Liver (tissue), 10 donors: ENCODE measurements at places on chromosomes 3 and 15. TPM values are rescaled to one million over a fixed set of nuclear protein-coding genes. Genes with fewer than 3 reads are reported as not detected.

DNA sequence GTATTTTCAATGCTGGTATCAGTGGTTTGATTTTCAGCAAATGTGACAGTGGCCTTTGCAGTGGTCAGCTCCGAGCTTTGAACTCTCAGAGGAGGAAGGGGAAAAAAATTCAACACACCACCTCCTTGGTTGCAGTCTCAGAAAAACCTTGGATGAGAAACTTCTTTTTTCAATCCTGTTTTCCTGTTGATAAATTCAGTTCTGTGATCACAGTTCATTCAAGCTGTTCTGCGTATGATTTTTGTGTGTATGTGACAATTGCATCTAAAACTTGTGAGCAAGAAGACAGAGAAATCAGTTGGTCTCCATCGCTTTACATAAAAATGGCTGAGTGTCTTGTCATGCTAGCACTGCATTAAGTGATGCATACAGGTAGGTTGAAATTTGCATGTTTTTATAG is 19.2 kb downstream of the ZBTB38 start:
- no peak for DNase-seq

GRCh38 chr3:10746001-10746400 is 70.0 kb upstream of the SLC6A11 start:
- DNase-seq = no peak

DNA sequence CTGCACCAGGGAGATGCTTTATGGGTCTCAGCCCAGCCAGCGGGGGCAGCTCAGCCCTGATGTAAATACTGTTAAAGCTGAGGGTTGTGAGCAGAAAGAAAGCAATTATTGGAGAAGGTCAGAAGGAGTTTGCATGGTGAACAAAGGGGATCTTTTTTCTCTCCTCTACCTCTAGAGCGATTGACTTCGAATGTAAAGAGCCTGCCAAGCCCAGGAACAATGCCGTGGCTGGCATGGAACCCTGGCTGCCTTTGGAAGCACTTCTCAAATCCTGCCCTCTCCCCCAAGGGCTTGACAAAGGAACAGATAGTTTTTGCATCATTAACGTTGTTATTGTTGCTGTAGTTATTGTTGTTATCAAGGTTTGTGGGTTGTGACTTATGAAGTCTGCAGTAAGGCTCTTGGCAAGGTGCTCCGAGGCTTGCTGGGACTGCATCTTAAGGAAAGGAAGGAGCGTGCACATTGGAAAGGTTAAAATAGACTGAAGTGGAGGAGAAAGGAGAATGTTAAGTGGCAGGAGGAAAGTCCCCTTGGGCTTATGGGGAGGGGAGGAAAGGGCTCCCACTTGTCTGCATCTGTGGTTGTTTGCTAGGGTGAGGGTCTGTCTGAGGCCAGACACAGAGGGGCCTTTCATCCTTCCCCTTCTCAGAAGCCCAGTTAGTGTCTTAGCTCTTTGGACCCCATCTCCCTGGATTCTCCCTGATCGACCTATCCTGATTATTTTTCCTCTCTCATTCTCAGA is 16.7 kb downstream of the PDIA5 start:
- no peak for DNase-seq

- no peak for DNase-seq
Observed at GRCh38 chr3:58173029-58173668, 37.6 kb downstream of the DNASE1L3 start.

- DNase-seq = no peak
Observed at GRCh38 chr3:156449710-156450574, 105.0 kb downstream of the SSR3 start.

GRCh38 chr3:37806505-37807200 is 55.0 kb upstream of the CTDSPL start:
- no peak for DNase-seq

- DNase-seq = no peak
Observed at GRCh38 chr3:141440942-141441341, 45.9 kb upstream of the RASA2 start.

DNA sequence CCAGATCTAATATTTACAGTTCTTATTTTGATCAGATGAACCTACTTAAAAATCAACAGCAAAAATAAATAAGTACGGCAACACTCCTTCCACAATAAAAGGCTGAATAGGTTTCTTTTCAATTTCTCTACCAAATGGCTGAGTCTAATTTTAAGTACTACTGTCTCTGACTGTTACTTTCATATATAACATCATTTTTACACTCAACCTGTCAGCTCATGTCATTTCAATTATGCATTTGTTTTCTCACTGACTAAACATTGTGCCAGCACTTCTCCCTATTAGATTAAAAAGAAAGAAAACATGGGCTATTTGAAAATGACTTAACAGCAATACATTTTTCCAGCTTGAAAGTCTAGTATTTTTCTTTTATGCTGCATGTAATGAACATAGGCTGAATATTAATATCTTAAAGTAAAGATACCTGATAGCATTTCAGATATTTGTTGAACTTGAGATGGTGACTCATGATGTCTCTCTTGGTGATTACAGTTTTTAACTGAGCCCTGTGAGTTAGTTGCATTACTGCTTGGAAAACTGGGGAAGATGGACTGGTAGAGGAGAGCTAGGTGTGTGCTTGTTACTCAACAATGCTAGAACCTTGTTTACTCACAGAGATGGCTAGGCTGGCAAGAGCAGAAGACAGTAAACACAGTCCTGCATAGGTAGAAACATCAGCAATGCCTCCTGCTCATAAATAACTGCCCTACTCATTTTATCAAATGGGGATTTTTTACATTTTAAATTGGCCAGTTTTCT is 73.9 kb downstream of the PEX5L start:
- no peak for DNase-seq

- DNase-seq = no peak
Observed at GRCh38 chr15:33679061-33679460, 289.2 kb upstream of the CHRM5 start.

- no peak for DNase-seq
Observed at GRCh38 chr3:24586920-24587319, 92.3 kb upstream of the THRB start.

DNA sequence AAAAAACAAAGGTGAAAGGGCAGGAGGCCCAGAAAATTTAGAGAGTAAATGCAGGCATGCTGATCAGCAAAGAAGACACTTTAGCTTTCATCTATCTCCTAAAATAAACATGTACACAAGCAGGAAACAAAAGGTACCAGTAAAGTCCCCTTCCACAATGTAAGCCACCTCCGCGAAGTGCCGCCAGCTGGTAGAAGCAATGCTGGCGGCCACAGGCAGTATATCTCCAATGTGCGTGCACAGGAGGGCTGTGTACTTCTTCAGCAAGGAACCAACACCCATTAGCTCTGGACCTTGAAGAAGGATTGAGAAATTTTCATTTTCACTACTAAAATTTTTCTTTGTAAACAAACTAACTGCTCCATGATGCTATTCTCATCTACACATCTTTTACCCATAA is 75.4 kb downstream of the HERC2 start:
- DNase-seq = no peak

DNA sequence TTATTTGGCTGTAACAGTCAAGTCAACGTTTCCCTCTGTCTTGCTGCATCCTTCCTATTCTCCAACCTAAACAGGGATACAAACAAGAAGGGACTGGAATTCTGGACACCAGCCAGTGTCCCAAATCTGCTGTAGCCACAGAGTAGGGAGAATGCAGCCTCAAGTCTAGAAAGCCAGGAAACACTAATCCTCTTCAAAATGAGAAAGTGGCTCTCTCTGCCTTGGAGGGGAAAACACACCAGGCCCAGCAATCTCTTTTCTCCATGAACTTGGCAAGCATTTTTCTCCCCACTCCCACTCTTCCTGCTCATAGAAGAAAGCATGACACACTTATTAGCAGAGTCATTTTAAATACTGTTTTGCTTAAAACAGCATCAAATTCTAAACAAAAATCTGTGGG is 781.7 kb downstream of the SQOR start:
- no peak for DNase-seq

GRCh38 chr15:68989541-68990230 is 24.8 kb upstream of the NOX5 start:
- no peak for DNase-seq

GRCh38 chr3:71247221-71247957 is 336.1 kb downstream of the FOXP1 start:
- no peak for DNase-seq

DNA sequence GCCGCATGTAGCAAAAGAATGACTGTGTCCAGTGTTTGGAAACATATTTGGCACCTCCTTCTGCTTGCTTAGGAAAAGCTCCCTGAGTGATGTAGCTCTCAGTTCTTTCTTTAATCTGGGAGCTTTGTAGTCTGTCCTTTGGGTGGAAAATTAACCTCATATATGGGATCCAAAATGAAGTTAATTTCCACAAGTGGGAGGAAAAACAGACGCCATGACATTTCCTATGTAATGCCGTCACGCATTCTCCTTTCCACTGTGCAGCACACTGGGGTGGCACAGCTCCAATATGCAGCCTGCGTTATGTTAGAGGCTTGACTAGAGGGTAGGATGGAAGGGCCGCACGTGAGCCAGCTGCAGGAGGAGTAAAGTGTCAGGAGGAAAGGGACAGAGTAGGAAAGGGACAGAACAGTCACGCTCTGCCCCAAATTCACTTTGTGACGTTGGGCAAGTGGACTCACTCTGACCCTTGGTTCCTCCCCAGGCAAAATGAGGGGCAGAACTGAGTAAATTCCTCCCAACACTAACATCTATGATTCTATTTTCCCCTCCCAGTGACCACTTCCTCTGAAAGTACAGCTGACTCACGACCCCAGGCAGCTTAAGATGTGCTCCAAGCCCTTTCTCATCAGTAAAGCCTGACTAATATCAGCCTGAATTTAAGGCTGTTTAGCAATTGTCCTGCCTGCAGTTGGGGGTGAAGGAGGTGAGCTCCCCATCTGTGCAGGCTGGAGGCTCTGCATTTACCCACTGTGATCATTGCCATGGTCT is 176.5 kb upstream of the PFN2 start:
- DNase-seq = no peak

- no peak for DNase-seq
Observed at GRCh38 chr3:72346526-72346926, 501.7 kb downstream of the SHQ1 start.

DNA sequence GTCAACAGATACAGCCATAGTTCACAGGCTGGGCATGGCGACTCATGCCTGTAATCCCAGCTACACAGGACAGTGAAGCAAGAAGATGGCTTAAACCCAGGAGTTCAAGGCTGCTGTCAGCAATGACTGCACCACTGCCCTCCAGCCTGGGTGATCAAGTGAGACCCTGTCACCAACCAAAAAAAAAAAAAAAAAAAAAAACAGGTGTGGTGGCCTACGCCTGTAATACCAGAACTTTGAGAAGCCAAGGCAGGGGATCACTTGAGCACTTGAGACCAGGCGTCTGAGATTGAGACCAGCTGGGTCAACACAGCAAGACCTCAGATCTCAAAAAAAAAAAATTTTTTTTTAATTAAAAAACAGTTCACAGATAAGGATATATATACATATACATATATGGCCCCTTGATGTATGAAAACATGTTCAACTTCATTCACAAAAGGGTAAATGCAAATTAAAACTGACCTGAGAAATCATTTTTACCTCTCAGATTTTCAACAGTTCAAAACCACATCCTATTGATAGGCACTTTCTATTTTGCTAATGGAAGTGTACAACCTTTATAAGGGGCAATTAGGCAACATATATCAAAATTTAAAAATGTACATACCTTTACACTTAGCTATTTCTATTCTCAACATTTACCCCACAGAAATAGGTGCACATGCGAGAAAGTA is 51.1 kb downstream of the OSBPL10 start:
- no peak for DNase-seq

- DNase-seq = peak; percentile 21
Observed at GRCh38 chr15:50251638-50252182, 13.8 kb downstream of the HDC start.

DNA sequence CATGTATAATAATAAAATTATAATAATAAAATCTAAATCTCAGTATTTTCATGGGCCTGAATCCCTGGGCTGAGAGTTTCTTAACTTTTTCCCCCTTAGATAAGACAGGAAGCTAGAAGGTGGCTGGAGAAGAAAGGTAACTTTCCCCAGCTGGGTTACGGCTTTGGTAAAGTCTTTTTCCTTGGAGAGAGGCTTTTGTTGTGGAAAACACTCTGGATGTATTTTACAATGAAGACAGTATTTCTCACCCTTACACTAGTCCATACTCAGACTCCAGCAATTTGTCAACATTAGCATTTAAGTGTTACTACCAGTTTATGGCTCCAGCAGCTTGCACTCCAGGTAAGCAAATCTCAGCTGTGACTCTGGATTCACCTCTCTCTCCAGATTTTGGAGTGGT is 34.9 kb downstream of the APH1B start:
- no peak for DNase-seq

- no peak for DNase-seq
Observed at GRCh38 chr3:108897883-108898282, 55.8 kb downstream of the GUCA1C start.

DNA sequence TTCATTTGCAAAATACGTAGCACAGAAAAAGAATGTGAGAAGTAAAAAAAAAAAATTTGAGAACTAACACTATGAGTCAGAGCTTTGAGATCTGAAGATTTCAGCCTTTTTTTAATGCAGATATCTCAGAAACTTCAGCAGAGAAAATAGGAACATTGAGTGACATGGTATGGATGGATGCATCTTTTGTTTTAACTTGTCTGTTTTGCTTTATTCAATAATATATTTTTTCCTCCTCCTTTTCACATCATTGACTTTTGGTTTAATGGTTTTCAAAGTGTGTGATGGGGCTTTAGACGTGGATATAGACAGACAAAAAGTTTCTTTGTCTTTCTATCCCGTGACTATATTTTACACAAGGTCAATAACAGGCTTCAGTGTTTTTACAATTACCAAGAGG is 426.7 kb upstream of the FRG2C start:
- DNase-seq = no peak

GRCh38 chr3:87793337-87793877 is 265.4 kb downstream of the CGGBP1 start:
- no peak for DNase-seq

- DNase-seq = no peak
Observed at GRCh38 chr15:26661748-26662147, 111.1 kb downstream of the GABRB3 start.

- DNase-seq = no peak
Observed at GRCh38 chr3:95408464-95408862, 1345.6 kb downstream of the NSUN3 start.

Gene ITGA11
- total RNA-seq = 1.0 TPM

Gene SLC22A14
- 0.17 TPM for total RNA-seq

Gene CADPS
- total RNA-seq = 0.37 TPM

Gene LMAN1L
- total RNA-seq = not detected

Gene KBTBD12
- total RNA-seq = 0.08 TPM

Gene CEMIP
- under 0.01 TPM for total RNA-seq

Gene LMLN
- total RNA-seq = 3.2 TPM

Gene MYEF2
- total RNA-seq = 0.42 TPM

Gene THPO
- 6.0 TPM for total RNA-seq

Gene PRKAR2A
- 28.5 TPM for total RNA-seq

Gene SMCO1
- total RNA-seq = 0.05 TPM

Gene GP5
- total RNA-seq = 3.3 TPM
